ENCODE measurements at places on chromosomes 16 and 17.

DNA sequence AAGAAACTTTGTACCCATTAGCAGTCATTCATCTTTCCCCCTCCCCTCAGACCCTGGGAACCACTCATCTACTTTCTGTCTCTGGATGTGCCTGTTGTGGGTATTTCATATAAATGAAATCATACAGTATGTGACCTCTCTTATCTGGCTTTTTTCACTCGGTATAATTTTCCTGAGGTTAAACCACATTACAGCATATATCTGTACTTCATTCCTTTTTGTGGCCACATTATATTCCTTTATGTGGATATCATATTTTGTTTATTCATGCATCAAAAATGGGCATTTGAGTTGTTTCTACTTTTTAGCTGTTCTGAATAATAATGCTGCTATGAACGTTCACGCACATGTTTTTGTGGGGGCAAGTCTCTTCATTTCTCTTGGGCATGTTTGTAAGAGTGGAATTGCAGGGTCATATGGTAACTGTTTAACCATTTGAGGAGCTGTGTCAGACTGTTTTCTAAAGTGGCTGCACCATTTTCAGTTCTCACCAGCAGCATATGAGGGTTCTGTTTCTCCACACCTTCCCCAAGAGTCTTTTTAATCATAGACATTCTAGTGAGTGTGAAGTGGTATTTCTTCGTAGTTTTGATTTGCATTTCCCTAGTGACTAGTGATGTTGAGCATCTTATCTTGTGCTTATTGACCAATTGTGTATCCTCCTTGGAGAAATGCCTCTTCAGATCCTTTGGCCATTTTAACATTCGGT, 3.8 kb downstream of the SNX29 start:
- no peak for DNase-seq

DNA sequence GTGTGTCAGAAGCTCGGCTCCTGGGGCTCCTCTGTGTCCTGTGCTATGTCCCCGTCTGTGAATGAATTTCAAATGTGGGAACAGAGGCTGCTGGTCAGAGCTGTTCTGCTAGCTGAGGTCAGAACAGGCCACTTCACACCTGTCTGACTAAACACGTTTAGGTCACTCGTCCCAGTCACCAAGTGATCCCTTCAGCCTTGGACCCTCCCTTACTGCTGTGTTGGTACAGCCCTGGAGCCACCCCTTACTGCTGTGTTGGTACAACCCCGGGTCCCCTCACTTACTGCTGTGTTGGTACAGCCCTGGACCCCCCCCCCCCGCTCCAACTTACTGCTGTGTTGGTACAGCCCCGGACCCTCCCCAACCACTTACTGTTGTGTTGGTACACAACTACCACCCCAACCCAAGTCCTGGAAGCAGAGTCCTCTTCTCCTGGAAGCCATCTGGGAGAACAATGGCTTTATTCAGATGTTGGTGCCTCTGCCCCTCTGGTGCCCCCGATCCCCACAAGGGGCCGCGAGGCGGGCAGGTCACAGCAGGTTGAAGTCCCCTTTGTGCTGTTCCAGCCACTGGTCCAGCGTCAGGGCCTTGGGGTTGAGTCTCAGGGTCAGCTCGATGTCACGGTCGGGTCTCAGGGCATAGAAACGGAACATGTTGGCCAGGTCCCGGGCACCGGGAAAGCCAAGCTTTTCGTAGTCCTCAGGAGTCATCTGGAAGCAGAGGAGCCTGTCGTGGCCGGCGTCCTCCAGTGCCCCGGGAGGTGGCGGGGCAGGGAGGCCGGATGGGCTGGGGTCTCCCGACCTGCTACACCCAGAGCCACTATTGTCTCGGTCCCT, 13.0 kb downstream of the NMRAL1 start:
- DNase-seq, result peak; percentile 45

- no peak for DNase-seq
Observed at GRCh38 chr16:67943256-67943618, 683 bp downstream of the LCAT start.

DNA sequence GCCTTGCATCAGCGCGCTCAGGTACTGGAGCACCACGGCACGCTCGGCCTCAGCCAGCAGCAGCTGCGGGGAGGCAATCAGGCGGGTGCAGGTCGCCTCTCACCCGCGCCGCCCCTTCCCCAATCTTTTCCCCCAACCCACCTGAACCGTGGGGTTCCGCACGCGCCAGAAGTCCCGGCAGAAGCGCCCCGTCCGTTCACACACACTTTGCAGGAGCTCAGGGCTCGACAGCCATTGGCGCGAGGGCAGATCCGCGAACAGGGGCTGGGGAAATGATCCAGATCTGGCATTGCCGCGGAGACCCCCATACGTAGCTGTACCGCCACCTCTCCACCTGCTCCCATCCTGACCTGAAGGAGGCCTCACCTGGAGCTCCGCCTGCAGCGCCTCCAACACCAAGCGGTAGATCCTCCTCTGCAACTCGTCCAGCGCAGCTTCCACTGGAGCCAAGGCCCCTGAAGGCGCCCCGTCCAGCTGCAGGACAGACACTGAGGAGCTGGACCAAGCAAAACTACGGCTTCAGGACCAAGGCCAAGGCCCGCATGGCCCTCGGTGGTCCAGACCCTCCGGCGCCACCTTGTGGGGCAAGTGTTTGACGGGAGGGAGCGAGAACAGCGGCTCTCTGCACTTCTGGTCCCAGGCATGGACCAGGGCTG, 1.4 kb upstream of the MATCAP1 start:
- DNase-seq, result peak; percentile 86

DNA sequence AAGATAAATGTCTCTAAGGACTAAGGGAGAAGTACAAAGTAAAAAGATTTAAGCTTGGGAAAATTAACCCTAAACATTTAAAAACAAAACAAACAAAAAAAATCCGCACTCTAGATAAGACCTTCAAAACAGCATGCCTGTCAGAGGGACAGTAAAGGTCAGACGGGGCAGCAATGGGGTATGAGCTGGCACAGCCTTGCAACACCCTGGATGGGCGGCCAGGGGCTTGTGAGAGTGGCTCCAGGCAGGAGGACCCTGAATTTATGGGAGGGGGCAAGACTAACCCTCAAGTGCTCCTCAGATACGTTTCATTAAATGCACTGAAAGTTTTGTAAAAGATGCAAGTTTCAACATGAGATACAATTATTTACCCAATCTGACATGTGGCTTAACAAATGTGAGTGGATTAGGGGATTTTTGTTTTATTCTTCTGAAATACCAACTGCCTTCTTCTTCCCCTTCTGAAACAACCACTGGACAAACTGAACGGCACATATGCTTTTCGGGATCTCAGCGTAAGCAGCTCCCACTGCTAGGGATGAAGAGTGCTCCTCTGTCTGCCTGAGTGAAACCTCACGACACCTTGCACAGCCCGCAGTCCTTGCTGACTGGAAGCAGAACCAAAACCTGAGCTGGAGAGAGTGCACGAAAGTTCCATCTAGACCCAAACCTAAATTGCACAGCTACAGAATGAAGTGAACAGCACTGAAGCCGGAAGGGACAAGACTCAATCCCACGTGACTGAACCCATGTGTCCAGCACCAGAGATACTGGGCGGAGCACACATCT, 128.4 kb downstream of the ANKRD11 start:
- no peak for DNase-seq

Measured in NCI-H526 (cell line).